ENCODE measurements at places on chromosomes 6 and 20.

DNA sequence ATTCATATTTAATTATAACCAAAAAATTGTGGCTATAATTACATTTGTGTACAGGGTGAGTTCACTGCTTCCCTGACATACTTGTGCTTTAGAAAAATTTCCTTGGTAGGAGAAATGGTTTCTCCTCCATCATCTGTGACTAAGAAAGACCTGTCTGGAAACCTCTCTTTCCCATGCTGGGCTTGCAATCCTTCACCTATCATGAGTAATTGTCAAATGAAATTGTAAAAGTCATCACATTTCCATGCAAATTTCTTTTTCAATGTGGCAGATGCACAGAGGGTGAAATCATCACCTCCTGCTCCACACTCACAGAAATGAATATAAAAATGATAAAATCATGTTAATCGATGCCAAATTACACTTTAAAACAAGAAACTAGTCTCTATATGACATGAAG lies 1.5 kb upstream of the SIRPB1 start:
- DNase-seq, result peak; percentile 1

DNA sequence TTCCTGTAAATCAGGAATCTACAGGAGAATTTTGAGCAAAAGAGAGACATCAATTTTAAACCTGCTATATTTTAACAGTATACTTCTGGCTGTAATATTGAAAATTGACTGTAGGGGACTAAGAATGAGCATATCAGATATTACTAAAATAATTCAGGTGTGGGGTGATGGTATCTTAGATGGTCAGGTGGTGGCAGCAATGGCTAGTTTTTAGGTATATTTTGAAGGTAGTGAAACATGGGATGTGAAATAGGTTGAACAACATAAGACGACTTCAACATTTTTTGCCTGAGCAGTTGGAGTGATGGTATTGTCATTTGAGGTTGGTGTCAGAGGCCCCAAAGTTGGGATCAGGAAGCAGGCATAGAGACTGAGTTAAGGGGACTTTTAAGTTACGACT lies 32.1 kb downstream of the FAM83B start:
- DNase-seq, result no peak

- no peak for DNase-seq
Measured at GRCh38 chr6:42808492-42809483, 26.9 kb downstream of the BICRAL start.

GRCh38 chr20:36493801-36494114 lies 47.6 kb upstream of the MYL9 start:
- no peak for DNase-seq

- no peak for DNase-seq
Measured at GRCh38 chr20:62267543-62267942, 29.2 kb downstream of the OSBPL2 start.
